Mucosa of descending colon (tissue), 3 donors: ENCODE measurements at places on chromosomes 7 and 10. TPM values are rescaled to one million over a fixed set of nuclear protein-coding genes. Genes with fewer than 3 reads are reported as not detected.

DNA sequence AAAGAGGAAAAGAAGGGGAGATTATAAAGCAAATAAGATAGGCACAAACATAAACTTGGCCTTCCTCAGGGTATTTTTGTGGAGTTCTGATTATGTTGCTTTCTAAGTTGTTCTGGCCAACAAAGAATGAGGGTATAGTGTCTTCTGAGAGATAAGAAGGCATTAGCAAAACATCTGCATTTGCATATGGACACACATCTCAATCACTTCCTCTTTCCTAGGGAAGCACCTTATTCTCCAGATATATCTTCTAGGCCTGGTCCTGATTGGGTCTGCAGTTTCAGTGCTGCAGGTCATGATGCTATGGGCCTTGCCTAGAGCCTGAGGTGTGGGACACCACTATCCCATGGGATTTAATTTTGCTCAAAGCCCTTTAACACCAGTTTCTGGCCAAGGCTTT is 308.8 kb upstream of the PHYHIPL start:
- DNase-seq = no peak

PNLIP gene
- not detected for total RNA-seq

ZFAND4 gene
- 15.5 TPM for total RNA-seq

DNA sequence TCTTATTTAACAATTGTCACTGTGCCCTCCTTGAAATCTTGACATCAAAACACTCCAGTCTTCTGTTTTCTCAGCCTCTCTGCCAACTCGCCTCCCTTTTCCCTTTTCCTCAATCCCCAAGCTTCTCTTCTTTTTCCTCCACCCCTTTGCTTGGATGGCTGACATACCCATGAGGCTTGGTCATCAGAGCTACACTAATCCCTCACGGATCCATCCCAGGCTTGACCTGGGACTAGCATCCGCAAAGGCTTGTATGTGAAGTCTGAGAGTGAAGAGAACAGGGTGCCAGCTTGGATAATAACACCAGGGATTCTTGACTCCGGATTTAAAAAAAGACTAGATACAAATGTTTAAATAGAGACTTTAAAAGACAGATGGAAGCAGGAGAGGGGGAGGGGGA is 428.8 kb upstream of the C7orf33 start:
- no peak for DNase-seq

GRCh38 chr10:23951841-23952240 is 257.1 kb upstream of the KIAA1217 start:
- no peak for DNase-seq

ATG9B gene
- total RNA-seq = 0.90 TPM

DNA sequence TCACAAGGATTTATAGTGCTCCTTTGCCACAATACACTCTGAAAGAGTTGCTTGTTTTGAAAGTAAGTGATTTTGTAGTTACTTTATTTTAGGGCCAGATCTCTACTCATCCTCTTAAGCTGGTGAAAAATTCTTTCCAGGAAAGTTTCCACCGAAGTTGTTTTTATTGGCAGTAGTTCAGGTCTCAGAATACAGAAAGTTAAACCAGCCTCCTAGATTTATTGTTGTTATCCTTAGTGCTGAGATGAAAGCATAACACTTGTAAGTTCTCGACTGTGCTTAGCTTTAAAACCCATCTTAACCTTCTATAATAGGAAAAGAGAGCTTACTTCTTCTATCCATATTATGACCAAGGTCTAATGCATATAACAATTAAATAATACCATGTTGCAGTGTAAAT is 5.5 kb downstream of the AP3M1 start:
- no peak for DNase-seq

SFMBT2 gene
- 3.9 TPM for total RNA-seq

GRCh38 chr10:87935290-87936141 is 72.1 kb downstream of the PTEN start:
- no peak for DNase-seq

SERPINE1 gene
- 1.6 TPM for total RNA-seq

C10orf105 gene
- total RNA-seq = not detected

- no peak for DNase-seq
Observed at GRCh38 chr10:76869931-76870330, 767.7 kb downstream of the KCNMA1 start.

SMC3 gene
- total RNA-seq = 27.3 TPM

- DNase-seq = no peak
Observed at GRCh38 chr7:80028717-80029116, 105.9 kb upstream of the GNAI1 start.

GPR85 gene
- 0.12 TPM for total RNA-seq

DDX56 gene
- 60.0 TPM for total RNA-seq

PON3 gene
- total RNA-seq = 8.2 TPM

DNA sequence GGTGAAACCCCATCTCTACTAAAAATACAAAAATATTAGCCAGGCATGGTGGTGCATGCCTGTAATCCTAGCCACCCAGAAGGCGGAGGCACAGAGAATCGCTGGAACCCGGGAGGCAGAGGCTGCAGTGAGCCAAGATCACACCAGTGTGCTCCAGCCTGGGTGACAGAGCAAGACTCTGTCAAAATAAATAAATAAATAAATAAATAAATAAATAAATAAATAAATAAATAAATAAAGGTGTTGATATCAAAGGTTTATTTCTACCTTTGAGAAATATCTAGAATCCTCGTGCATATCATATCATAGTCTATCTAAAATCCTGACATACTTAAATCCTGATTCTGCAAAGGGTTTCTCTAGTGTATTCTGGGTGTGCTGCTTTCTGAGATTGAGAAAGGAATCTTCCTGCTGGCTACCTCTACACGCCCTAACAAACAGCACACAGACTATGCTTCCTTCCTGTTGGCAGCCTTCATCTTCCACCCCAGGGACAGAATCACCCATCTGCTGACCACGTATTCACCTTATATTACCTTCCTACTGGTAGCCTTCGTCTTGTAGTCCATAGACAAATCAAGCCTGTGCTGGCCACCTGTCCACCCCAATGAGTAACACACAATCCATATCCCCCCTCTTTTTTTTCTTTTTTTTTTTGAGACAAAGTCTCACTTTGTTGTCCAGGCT is 8.7 kb downstream of the ABLIM1 start:
- no peak for DNase-seq

DNA sequence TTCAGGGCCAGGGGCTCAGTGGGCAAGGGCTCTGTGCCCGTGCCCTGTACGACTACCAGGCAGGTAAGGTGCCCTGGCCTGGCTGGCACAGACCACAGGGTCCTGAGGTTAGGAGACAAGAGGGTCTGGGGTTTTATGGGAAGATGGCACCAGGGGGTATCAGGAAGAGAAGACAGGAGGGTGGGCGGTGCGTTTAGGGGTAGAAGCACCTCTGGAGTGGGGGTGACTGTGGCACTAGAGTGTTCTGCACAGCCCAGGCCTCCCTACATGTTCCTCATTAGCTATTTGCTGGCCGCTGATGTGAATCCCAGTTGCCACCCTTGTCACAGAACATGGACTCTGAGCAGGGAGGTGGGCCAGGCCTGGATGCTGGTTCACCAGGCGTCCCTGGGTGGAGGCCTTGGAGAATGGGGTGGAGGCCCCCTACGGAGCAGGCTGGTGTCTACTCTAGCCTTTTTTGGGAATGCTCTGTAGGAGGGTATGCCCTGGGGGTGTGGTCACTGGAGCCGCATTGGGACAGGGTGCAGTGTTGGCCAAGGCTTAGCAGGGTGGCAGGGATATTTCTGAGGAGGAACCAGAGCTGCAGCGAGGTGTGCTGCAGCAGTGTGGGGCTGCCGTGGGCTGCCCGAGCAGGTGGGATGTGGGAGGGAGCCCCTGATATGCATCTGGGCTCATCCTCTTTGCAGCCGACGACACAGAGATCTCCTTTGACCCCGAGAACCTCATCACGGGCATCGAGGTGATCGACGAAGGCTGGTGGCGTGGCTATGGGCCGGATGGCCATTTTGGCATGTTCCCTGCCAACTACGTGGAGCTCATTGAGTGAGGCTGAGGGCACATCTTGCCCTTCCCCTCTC is 5.0 kb downstream of the PGAM2 start:
- no peak for DNase-seq

MSMB gene
- not detected for total RNA-seq

- no peak for DNase-seq
Observed at GRCh38 chr10:113347508-113347907, 205.3 kb upstream of the HABP2 start.

- DNase-seq = peak; percentile 56
Observed at GRCh38 chr10:61897671-61898434, 3.6 kb upstream of the ARID5B start.

- no peak for DNase-seq
Observed at GRCh38 chr10:94591461-94592205, 46.0 kb downstream of the HELLS start.

DNA sequence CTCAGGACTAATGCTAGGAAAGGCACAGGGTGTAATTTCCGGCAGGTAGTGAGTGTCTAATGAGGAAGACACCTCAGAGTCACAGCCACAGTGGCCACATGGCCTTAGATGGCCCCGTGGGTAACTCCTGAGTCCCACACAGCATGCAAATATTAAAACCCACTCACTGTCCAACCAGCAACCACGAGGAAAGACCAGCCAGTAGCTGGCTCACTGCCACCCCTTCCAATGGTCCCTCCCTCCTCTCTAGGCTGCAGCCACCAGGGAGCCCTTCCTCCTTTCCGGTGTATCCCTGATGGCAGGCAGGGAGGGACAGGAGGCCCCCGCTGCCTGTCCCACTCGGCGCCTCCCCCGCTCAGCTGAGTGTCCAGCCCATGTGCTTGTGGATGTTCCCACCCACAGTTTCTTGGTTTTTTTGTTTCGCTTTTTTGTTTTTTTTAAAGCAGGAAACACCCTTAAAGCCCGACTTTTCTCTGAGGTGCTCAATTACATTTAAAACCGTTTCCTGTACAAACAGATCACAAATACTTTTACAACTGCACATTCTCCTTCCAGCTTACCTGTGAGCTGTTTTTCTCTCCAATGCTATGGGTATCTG is 9.2 kb downstream of the BNIP3 start:
- DNase-seq = no peak

GTF2IRD1 gene
- total RNA-seq = 30.7 TPM

EBF3 gene
- 0.89 TPM for total RNA-seq
